Ureter (tissue), 1 donor: ENCODE measurements at places on chromosomes 13 and 19. TPM values are rescaled to one million over a fixed set of nuclear protein-coding genes. Genes with fewer than 3 reads are reported as not detected.
A peak's percentile ranks its signal among the peaks of the same experiment; 100 is the strongest.

Gene TRAPPC6A
- 37.7 TPM for total RNA-seq

Gene LILRB3
- 5.6 TPM for total RNA-seq

Gene ERFL
- 0.36 TPM for total RNA-seq

- no peak for DNase-seq
Observed at GRCh38 chr13:35552172-35552844, 75.8 kb upstream of the MAB21L1 start.

DNA sequence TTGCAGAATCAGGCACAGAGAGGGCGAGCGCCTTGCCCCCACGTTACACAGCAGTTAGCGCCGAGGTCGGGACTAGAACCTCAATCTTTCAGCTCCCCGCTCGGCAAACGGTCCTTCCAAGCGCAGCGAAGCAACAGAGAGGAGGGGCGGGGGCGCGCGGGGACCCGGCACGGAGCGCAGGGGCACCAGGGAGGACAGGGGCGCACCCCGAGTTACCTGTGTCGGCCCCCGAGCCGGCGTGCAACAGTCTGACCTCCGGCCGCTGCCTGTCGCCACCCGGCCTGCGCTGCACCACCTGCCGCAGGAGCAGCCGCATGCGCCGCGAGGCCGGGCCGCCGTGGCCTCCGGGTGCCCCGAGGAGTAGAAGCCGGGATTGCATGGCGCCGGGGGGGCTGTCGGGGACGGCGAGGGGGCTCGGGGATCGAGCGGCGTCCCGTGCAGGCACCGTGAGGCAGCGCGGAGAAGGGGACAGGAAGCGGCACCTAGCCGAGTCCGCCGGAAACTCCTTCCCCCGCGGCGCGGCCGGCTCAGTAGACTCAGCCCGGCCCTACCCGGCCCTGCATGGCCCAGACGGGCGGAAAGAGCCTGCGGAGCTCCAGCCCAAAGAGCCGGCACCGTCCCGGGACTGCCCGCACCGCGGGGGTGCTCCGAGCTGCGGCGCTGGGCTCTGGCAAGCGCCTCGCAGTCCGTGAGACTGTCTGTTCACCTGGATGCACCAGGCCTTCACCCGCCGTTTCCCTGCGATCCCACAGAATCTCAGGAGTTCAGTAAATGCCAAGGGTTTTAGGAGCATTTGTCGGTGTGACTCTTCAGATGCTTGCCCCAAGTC is at the start of gene VWA8:
VWA8 (minus strand) TSS at position 473 of the 829 bp plus-strand sequence; CDS start at position 379, 94 bp downstream.
- DNase-seq = peak; percentile 86

DNA sequence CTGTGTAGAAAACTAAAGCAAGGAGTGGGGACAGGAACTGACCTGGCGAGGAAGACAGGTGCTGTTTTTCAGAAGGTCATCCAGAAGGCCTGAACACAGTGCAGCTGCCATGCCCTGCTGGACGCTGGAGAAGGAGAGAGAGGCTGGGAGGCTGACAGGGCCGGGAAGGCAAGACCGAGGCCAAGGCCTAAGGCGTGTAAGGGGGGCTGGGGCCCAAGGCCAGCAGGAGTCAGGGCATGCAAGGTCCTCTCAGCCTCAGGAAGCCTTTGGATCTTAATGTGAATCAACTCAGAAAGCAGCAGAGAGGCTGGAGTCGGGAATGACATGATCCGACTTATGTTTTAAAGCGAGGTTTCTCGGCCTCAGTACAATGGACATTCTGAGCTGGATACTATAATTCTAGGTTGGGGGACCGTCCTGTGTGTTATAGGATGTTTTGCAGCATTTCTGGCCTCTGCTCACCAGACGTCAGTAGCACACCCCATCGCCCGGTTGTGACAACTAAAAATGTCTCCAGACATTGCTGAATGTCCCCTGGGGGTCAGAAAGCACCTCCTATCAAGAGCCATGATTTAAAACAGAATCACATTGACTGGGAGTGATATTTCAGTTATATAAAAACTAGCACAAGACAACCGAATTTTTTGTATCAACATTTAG is 530.4 kb downstream of the MYO16 start:
- no peak for DNase-seq

DNA sequence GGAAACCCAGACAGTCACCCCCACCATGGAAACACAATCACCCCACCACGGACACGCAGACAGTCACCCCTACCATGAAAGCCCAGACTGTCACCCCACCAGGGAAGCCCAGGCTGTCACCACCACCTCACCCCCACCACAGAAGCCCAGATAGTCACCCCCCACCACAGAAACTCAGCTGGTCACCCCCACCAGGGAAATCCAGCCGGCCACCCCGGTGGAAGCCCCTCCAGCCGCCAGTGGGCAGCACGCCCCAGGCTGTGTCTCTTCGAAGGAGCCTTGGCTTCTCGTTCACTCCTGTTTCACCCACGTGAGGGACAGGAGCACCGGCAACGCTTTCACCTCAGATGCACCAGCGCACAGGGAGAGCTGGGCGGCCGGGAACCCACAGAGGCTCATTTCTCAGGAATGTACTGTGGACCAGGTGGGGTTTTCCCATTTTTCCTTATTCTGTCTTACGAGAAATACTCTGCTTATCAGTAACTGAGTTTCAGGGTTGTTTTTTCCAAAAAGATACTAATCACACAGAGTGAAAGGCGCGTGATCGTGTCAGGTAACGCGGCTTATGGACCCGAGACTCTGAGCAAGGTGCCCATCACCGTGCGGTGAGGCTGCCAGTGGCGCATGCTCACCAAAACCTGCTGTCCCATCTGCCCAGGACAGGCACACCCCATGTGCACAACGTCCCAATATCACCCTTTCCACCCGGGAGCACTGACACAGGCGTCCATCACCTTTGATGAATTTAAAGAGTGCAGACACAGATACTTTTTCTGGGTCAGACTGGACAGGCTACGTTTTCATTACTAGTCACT is 28.0 kb downstream of the CARS2 start:
- DNase-seq = no peak

DNA sequence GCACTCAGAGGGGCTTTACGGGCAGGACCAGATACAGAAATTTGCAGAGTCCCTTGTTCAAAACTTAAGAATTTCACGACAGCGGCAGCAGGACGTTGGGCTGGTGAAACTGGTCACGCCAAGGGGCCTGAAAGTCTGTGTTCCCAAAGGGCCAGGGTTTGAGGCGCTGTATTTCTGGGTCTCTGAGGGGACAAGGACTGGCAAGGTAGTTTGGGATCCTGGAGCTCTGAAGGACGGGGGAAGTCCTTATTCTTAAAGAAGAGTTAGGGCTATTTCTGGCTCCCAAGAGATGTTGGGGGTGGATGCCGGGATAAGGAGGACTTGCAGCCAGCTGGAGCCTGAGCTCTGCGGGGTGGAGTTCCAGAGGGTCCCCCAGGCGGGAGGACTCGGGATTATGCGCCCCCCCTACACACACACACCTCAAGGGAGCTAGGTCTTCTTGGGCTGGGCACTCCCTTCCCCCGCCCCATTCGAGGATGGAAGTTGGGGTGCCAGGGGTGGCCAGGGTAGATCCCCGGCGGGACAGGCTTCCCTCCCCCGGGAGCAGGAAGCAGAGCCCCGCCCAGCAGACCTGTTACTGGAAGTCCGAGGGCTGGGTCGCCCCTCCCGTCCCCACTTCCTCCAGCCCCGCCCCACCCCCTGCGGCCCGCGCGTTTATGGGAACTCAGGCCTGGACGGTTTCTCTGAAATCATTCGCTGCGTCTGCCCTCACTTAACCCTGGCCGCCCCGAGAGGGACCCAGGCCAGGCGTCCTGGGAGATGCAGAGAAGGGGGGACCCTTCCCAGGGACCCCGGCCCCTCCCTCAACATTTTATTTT is 5.6 kb downstream of the BCL3 start:
- DNase-seq = peak; percentile 97

DNA sequence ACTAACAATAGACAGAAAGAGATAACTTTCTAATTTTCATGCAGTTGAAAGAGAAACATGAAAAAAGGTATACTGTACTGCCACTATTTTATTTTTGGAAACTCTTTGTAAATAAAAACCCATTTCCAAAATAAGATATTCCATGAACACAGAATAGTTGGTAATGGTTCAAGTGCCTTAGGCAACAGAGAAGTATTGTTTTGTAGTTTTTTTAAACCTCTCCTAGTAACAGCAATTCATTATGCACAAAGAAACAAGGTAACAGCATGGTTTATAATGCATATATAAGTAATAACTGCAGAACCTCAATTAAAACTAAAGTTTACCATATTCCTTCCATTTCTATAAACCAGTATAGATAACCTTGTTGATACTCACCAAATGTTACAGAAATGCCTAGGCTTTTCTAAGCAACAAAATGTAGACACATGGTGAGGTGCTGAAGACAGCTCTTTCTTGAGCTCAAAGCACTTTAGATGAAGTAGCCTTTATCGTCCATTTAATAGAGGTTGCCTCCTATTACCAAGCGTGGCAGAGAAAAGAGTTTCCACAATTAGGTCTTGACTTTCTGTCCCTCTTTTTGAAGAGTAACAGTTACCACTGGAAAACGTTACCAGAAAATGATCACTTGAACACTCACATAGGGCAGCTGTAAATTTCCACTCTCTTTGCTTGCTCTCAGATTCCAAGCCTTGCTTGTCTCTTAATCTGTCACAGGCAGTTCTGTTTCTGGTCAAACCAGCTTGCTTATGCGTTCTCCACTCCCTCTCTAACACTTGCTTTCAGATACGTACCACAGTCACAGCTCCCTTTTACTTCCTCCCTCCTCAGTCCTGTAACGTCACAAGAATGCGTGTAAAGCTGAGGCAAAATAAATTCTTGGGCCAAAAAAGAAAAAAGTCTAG is 42.9 kb downstream of the CAB39L start:
- peak; percentile 60 for DNase-seq

- DNase-seq = no peak
Observed at GRCh38 chr13:72062566-72062965, 195.6 kb upstream of the DACH1 start.

GRCh38 chr19:17113127-17113785 is 37.7 kb downstream of the MYO9B start:
- DNase-seq = no peak

DNA sequence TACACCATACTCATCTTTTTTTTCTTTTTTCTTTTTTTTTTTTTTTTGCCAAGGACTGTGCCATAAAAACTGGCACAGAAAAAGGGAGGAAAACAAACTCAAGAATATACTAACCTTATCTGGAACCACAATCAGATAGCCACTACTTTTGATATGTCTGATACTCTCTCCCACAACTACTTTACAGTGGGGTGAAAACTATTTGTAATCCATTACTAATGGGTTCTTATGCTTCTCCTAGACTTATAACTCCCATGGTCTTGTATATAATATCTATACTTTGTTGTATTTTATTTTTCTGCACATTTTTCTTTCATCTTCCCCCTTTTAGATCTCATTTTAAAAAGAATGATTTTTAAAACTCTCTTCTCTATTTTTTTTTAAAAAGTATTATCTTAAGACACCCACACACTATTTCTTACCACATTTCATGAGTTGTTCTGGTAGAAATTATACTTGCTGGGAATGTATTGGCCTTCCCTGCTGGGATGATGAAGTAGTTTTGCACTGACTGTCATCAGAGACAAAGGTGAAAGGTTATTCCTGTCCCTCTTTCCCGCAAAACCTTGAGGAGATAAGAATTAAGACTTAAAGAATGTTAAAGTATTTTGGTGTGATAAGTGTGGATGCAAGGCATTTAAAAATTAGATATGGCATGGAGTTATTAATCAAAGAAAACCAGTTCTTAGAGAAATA is 146.7 kb upstream of the KLF12 start:
- no peak for DNase-seq

DNA sequence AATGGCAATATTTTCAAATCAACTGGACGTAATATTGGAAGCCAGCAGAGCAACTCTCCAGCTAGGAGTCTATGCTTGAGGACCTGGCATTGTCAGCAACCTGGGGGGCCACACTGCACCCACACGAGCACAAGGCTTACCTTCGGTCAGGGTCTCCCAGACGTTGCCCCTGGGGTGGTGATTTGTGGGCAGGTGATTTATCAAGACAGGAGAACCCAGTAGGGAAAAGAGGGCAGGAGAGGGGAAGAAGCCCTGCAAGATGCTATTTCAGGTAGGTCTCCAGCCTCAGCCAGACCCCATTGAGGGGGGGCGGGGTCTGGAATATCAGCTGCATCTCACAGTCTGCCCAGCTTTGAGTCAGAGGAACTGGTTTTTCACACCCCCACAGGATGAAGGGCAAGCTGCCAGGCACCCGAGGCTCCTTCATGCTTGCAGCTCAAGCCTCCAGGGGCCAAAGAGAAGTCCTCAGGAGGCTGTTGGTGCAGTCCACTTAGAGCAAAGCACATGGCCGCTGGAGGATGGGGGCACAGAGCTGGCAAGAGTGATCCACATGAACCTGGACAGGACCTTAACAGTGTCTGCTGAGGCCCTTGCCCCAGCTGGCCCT is 80.9 kb upstream of the UQCRFS1 start:
- no peak for DNase-seq

- no peak for DNase-seq
Observed at GRCh38 chr19:37999309-38000213, 92.6 kb downstream of the SIPA1L3 start.

DNA sequence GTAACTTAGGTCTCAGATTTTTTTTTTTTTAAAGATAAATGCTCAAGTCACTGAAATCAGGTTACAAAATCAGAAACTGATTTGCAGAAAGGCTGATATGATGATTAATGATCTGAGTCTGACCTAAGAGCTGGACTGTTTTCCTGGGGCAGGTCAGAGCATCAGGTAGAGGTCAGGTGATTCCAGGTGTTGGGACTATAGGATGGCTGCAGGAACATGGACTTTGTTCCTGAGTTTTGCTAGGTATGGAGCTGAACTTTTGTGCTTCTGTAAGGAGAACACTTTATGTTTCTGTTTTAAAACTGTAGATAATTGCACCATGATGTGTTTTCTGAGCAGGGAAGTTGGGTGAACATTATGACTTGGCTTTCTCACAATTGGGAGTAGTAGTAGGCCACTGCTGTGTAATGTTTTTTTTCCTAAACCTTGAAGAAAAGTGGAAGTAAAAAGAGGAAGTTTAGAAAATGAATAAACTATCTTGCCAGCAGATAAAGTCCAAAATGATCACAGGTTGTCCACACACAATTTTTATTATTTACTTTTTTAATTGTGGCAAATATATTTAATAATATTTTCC is 297.2 kb downstream of the DCT start:
- no peak for DNase-seq

GRCh38 chr13:98878486-98879126 is 99.3 kb downstream of the DOCK9 start:
- no peak for DNase-seq

- no peak for DNase-seq
Observed at GRCh38 chr19:35703343-35703742, 1.0 kb upstream of the ZBTB32 start.

DNA sequence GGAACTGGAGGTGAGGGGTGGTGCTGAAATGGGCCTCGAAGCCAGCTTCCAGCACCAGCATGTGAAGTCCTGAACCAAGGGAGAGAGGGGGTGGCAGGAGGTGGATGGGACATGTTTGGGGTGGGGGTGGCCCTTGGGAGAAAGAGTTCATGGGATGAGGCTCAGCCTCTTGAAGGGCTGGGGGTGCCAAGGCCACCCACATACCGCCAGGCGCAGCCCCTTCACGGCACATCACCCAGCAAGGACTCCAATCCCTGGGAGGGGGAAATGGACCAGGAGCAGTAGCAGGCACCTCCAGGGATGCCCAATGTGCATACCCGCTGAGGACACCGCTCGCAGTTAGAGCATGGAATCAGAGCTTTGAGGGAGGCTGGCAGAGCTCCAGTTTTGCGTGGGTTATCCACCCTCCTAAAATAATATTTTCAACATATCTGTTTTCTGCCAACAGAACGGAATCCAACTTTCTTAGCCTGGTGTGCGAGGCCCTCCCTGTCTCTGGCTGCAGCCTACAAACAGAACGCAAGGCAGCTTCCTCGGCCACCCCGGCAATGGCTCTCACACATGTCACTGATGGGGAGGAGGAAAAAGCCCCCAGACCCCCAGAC is 140.5 kb upstream of the VSTM2B start:
- DNase-seq = no peak

GRCh38 chr19:7069904-7070226 is 362 bp downstream of the ZNF557 start:
- no peak for DNase-seq

- no peak for DNase-seq
Observed at GRCh38 chr13:108741930-108742329, 112.5 kb downstream of the MYO16 start.
